ENCODE measurements at places on chromosomes 11 and 22. TPM values are rescaled to one million over a fixed set of nuclear protein-coding genes. Genes with fewer than 3 reads are reported as not detected.

OR51E2 gene
- total RNA-seq: not detected

MFRP gene
- not detected for total RNA-seq

GRCh38 chr11:130601141-130601540 lies 152.7 kb downstream of the ADAMTS15 start:
- peak; percentile 86 for DNase-seq
- peak overlapping the region; percentile 5 for H3K27ac ChIP-seq
- H3K4me3 ChIP-seq: no peak overlapping the region

TMPRSS5 gene
- 1.4 TPM for total RNA-seq

DNA sequence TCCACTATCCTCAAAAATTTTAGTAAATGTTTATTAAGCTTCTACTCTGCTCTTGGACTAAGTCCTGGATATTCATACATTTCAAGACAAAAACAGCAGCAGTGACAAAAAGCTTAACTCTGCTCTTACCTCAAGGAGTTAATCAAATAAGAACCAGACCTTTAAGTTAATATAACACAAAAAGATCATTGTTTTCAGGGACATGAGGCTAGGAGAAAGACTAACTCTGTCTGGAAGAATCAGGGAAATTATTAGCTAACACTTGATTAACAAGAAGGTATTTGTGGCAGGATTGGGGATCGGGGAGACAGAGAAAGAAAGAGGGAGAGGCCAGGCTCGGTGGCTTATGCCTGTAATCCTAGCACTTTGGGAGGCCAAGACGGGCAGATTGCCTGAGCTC lies 74.4 kb downstream of the PPP2R1B start:
- no peak overlapping the region for H3K27ac ChIP-seq
- no peaks in the 10 kb centered on the region for H3K27me3 ChIP-seq
- no peak for DNase-seq
- H3K4me1 ChIP-seq: peaks cover 11% of the 10 kb centered on the region
- peaks cover 15% of the 10 kb centered on the region for H3K36me3 ChIP-seq

DNA sequence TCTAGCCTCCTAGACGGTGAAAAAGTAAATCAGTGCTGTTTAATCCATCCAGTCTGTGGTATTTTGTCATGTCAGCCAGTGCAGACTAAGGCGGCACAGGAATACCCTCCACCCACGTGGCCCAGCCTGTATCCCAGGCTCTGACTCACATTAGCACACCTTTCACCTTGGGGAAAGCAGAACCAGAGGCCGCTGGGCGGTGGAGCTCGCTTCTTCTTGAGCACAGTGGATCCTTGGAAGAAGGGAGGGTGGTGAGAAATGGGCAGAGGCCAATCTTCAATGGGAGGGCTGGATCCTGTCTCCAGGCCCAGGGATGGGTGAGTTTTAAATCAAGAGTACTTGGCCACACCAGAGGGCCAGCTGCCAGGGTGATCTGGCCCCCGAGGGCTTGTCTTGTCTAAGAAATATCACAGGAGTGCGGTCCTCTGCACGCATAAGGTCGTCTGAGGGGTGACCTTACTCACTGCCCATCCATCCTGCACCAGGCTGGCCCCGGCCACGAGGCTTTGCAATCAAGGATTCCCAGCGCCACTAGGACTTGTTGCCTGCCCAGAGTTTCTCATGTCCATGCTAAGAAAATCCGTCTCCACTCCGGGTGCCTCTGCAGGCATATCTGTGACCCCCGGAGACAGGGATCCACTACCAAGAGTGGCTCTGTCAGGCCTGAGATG lies 658.5 kb downstream of the BRD1 start:
- H3K36me3 ChIP-seq: no peaks in the 10 kb centered on the region
- no peak overlapping the region for H3K27ac ChIP-seq
- no peaks in the 10 kb centered on the region for H3K4me1 ChIP-seq
- H3K27me3 ChIP-seq: peaks cover 2% of the 10 kb centered on the region

DNA sequence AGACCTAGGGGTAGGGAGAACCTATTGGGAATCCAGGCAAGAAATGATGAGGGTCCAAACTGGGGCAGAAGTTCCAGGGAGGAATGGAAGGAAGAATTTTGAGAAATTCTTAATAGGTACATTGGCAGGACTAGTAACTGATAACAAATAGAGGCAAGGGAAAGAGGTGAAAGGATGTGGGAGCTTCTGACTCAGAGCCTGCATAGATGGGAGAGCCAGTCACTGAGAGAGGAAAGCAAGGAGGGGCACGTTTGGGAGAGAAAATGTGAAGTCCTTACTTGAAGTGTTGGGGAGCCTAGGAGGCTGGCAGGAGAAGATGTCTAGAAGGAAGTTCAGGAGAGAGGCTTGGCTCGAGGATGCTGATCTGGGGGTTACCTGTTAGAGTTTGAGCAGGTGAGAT lies 104.6 kb upstream of the NCAM1 start:
- no peak overlapping the region for H3K27ac ChIP-seq
- no peak for DNase-seq
- no peak overlapping the region for H3K4me3 ChIP-seq
- no peaks in the 10 kb centered on the region for H3K36me3 ChIP-seq
- H3K4me1 ChIP-seq: no peaks in the 10 kb centered on the region

- no peak for DNase-seq
- H3K27me3 ChIP-seq: peaks cover 5% of the 10 kb centered on the region
- H3K27ac ChIP-seq: no peak overlapping the region
- peaks cover 10% of the 10 kb centered on the region for H3K4me1 ChIP-seq
Observed at GRCh38 chr11:121931748-121932352, 184.2 kb downstream of the BLID start.

GRCh38 chr11:2593393-2593950 lies 106.3 kb downstream of the KCNQ1OT1 start:
- H3K36me3 ChIP-seq: no peaks in the 10 kb centered on the region

DNA sequence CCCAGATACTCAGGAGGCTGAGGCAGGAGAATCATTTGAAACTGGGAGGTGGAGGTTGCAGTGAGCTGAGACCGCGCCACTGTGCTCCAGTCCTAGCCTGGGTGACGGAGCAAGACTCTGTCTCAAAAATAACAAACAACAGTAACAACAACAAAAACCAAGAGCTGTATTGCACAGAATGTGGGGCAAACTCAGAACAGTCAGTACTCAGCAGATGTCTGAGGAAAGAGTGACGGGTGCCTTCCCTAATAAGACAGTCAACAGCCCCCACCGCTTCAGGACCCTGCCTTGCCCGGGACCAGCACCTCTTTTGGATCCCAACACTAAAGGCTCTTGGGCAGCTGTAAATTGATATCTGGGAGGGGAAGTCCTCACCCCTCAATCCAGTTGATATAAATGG lies 40.3 kb downstream of the RIBC2 start:
- H3K4me3 ChIP-seq: no peak overlapping the region
- H3K36me3 ChIP-seq: no peaks in the 10 kb centered on the region
- no peaks in the 10 kb centered on the region for H3K27me3 ChIP-seq

DNA sequence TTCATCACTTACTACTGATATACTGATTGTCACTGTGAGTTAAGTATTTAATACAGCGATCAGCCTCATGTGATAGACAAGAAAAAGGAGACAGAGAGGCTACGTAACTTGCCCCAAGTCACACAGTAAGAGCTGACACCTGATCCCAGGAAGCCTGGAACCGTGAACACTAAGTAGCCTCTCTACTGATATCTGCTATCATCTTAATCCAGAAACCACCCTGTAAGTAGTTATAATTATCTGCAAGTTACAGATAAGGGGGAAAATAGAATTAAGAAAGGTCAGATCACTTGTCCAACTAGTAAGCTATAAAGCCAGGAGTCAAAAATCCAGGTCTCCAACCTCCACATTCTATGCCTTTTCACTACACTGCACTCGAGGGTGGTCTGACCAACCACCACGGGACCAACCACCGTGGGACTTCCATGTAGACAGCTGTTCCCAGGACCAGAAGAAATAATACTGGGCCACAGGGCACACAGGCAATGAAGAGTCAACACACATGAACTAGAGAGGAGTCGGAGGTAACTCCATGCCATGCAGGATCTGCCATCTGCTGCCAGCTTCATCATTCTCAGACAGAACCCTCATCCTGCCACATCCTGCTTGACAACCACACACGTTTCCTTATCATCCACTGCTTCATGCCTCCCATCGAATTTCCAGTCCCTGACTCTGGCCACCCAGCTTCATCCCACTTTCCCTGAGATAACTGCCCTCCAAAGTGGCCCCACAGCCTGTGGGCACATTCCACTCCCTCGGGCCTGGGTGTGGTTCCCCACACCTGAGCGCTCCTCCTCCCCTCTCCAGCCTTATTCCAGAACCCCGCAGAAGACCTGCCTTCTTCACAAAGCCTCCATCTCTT lies 58.6 kb downstream of the MICAL3 start:
- peaks cover 7% of the 10 kb centered on the region for H3K4me1 ChIP-seq
- no peak overlapping the region for H3K27ac ChIP-seq
- H3K4me3 ChIP-seq: no peak overlapping the region

SMIM35 gene
- total RNA-seq: not detected

POTEH gene
- not detected for total RNA-seq

- no peaks in the 10 kb centered on the region for H3K27me3 ChIP-seq
- no peak overlapping the region for H3K27ac ChIP-seq
- H3K4me3 ChIP-seq: no peak overlapping the region
- no peaks in the 10 kb centered on the region for H3K36me3 ChIP-seq
Observed at GRCh38 chr11:36153551-36153950, 135.7 kb downstream of the COMMD9 start.

MMP8 gene
- total RNA-seq: not detected

LRP4 gene
- total RNA-seq: 308 TPM

- no peaks in the 10 kb centered on the region for H3K36me3 ChIP-seq
- no peak overlapping the region for H3K27ac ChIP-seq
- H3K4me3 ChIP-seq: no peak overlapping the region
- H3K27me3 ChIP-seq: no peaks in the 10 kb centered on the region
- no peaks in the 10 kb centered on the region for H3K4me1 ChIP-seq
- DNase-seq: no peak
Observed at GRCh38 chr11:27783701-27784355, 83.6 kb upstream of the BDNF start.

DNA sequence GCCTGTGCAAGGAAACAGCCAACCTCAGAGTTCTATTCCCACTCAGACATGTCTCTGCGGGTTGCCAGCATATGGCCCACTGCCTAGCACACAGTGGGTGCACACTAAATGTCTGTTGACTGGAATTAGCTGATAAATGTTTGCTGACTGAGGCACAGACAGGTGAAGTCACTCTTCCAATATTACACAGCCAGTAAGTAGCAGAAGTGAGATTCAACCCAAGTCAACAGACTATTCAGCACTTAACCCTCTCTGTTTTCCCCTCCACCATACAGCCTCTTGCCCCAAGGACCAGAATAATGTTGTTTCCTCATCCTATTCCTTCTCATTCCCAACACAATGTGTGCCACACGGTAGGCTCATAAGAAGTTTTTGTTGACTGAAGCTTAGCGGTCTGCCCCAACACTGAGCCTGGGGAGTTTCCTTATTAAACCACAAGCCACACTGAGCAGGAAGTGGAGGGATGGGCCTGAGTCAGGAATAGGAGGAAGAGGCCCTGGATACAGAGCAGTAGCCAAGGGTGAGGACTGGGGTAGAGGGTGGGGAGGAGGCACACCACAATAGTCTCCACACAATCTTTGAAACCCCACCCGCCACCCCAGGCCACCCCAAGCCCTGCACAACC lies 15.7 kb upstream of the IL10RA start:
- no peak overlapping the region for H3K4me3 ChIP-seq
- no peak overlapping the region for H3K27ac ChIP-seq
- H3K4me1 ChIP-seq: no peaks in the 10 kb centered on the region
- no peaks in the 10 kb centered on the region for H3K36me3 ChIP-seq
- peaks cover 7% of the 10 kb centered on the region for H3K27me3 ChIP-seq

- no peak for DNase-seq
- H3K4me1 ChIP-seq: peaks cover 4% of the 10 kb centered on the region
- H3K4me3 ChIP-seq: no peak overlapping the region
- peaks cover 3% of the 10 kb centered on the region for H3K27me3 ChIP-seq
- no peak overlapping the region for H3K27ac ChIP-seq
- no peaks in the 10 kb centered on the region for H3K36me3 ChIP-seq
Observed at GRCh38 chr22:27636716-27637508, 164.6 kb downstream of the MN1 start.

OR51B2 gene
- total RNA-seq: not detected

GRCh38 chr11:1893581-1894359 lies 2.1 kb upstream of the PRR33 start:
- H3K27me3 ChIP-seq: no peaks in the 10 kb centered on the region
- peaks cover 6% of the 10 kb centered on the region for H3K36me3 ChIP-seq
- DNase-seq: no peak
- H3K4me3 ChIP-seq: no peak overlapping the region
- H3K4me1 ChIP-seq: peaks cover 17% of the 10 kb centered on the region

GRCh38 chr11:46240371-46240770 lies 37.1 kb upstream of the CREB3L1 start:
- peaks cover 46% of the 10 kb centered on the region for H3K4me1 ChIP-seq
- H3K4me3 ChIP-seq: no peak overlapping the region
- no peaks in the 10 kb centered on the region for H3K27me3 ChIP-seq
- H3K27ac ChIP-seq: no peak overlapping the region

CHRNA10 gene
- total RNA-seq: 0.73 TPM

IRAG1 gene
- total RNA-seq: 4.6 TPM

- peaks cover 15% of the 10 kb centered on the region for H3K4me1 ChIP-seq
- no peak overlapping the region for H3K27ac ChIP-seq
- H3K4me3 ChIP-seq: no peak overlapping the region
- no peak for DNase-seq
- H3K27me3 ChIP-seq: no peaks in the 10 kb centered on the region
Observed at GRCh38 chr11:69268911-69269310, 25.0 kb upstream of the MYEOV start.

- DNase-seq: no peak
- H3K36me3 ChIP-seq: no peaks in the 10 kb centered on the region
- H3K27ac ChIP-seq: peak overlapping the region; percentile 25
- H3K4me1 ChIP-seq: peaks cover 24% of the 10 kb centered on the region
- no peak overlapping the region for H3K4me3 ChIP-seq
Observed at GRCh38 chr11:102144357-102145355, 34.4 kb downstream of the YAP1 start.

ADAMTS8 gene
- total RNA-seq: 0.30 TPM

DNA sequence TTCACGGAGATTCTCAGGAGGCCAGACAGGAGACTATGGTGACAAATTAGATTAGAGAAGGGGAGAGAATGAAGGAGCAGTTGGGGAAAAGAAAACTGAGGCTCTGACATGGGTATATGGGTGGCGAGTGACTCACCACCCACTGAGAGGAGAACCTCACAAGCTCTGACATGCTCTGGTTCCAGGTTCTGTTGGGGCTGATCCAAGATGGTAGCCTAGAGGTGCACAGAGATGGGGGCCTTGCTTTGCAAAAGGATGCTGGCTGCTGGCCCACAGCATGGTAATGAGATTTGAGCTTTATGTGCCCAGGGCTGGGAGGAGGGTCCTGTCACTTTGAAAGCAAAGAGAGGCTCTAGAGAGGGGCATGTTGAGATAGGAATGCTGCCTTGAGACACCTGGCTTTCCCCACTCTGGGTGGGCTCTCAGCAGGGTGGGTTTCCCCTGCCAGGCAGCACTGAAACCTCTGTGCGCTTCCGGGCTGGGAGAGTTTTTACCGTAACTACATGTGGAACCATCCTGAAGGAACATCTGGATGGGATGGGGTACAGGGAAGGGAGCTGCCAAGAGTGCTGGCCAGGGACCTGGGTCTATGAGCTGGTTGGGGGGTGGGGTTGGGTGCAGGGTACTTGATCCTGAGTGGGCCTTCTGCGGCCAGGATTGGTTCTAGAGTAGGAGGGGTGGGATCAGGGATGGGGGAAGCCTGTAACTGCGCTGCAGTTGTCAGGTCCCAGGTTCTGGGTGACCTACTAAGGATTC lies 1.2 kb upstream of the GRK2 start:
- H3K4me3 ChIP-seq: no peak overlapping the region
- no peaks in the 10 kb centered on the region for H3K36me3 ChIP-seq
- no peak overlapping the region for H3K27ac ChIP-seq
- peaks cover 85% of the 10 kb centered on the region for H3K4me1 ChIP-seq
- DNase-seq: no peak
- no peaks in the 10 kb centered on the region for H3K27me3 ChIP-seq

All from suprapubic skin (tissue), 4 donors.